Stimulated activated CD8-positive, alpha-beta memory T cell treated with anti-CD3 and anti-CD28 coated beads, Interleukin-4, amount 100 ng/mL, for 4 hours (primary cell): ENCODE measurements at places on chromosomes 11 and 22.

DNA sequence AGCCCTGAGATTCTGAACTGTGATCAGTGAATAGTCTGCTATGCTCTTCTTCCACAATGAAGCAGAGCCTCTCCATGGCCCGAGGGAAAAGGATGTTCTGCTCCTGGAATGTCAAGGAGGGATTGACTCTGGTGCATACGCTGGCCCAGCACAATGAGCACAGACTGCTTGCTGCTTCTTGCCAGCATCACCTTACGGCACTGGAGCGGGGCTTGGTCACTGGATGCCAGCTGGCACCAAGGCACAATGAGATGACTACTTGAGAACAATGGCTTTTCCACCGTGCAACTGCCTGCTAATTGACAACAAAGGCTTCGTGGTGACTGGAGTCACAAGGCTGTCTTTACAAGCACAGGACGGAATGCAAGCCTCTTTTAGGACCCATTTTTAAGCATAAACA is 139.2 kb downstream of the DSCAML1 start:
- no peak for DNase-seq

DNA sequence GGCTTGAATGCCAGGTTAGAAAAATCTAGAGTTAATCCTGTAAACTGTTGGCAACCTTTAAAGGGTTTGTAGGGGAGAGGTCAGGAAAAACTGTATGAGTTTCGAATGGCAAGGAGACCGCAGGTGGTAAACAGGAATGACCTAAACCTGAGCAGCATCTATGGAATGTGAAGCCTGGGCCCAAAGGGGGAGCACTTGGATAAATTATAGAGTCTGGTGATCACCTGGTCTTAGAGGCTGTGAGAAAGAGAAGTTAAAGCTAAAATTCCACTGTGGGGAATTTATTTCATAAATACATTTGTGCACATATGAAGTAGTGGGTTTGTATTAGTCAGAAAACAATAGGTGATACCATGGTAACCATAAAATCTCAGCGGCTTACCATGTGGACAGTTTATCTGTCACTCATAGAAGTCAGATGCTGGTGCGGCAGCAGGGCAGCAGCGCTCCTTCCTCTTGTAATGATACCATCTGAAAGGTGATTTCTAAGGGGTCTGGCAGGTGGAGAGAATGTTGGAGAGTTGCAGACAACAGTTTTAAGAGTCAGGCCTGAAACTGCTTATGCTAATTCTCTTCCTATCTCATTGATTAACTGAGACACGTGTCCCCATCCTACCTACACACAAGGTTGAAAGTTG is 1104.4 kb upstream of the CCDC90B start:
- no peak for DNase-seq

DNA sequence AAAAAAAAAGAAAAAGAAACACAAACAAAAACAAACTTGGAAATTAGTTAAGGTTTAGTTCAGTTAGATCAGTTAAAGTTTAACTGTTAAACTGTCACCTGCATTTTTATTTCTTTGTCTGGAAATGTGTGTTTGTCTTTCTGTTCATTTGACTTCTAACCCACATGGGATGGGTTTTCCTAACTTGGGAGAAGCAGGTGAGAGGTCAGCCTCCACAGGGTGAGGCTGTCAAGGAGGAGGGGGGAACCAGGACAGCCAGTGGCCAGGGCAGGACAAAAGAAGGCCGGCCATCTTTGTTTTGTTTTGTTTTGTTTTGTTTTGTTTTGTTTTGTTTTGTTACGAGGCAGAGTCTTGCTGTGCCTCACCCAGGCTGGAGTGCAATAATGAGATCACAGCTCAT is 13.4 kb upstream of the GCAT start:
- DNase-seq = no peak

DNA sequence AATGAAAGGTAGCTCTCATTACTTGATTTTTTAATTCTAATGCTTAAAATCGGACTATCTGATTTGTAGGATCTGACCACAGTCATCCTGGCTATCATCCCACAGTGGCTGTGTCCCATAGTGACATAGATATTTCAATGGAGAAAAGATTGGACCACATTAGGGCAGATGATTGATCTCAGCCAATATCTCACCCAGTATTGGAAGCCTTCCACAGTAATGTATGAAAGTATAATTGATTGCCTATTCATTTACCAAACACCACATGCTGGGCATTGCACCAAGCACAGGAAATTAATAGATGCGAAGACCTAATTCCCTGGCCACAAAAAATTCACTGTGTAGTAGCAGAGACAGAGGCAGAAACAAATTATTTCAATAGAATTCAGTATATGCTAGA is 37.6 kb downstream of the FZD4 start:
- DNase-seq = no peak

DNA sequence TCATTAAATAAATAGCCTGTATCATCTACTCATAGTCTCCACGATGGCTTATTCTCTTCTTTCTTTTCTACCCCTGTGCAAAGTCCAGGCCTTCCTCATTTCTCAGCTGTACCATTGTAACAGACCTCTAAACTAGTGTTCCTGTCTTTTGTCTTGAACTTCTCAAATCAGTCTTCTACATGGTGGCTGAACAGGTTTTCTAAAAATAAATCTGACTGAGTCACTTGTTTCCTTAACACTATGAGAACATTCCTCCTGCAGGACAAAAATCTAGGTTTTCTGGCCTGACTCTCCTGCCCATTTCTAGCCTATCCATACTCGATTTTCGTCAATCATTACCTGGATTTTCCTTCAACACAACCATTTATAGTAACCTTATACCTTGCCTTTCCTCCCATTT is 1080.8 kb upstream of the TENM4 start:
- DNase-seq = no peak

DNA sequence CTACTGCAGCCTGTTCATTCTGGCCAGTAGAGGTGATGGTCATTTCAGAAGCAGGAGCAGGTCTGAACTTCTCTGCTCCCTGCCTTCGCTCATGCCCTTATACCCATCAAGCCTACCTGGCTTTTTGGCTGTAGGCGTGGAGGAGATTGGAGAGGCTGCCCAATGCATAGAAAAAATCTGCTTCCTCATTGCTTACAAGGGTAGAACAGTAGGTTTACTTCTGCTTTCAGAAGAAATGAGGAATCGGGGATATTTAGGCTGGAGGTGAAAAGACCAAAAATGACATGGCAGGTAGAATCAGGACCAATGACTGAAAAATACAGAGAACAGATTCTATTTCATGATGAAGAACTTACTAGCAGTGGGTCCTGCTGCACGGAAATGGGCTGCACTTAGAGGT is 72.9 kb upstream of the YWHAH start:
- no peak for DNase-seq

DNA sequence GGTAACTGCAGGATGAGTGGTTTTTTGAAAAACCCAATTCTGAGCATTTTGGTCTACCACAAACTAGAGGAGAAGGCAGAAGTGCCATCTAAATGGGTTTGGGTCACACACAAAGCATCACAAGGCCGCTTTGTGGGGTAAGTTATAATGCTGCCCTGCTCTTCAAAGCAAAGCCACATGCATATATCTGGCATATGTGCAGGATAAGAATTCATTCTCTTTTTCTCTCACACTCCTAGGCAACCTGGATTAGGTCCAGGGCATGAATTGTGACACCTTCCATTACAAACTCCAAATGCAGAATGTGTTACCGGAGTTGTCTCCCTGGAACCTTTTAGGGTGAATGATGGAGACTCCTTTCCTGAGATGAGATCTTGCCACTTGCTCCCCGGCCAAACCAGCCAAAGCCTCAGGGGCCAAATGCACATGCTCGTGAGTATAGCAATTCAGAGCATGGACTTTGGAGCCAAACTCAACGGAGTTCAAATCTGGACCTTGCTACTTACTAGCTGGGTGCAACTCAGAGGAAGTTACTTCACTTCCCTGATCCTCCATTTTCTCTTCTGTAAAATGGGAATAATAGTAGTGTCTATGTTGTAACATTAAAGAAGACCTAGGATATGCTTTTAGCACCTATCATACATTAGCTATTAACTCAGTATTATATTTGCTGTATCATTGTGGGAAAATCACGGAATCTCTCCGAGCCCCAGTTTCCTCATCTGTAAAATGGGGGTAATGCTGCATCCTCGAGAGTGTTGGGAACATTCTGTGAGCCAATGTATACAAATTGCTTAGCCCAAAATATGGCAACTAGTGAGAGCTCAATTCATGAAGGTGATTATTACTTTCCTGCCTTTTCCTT is 96.6 kb downstream of the COMMD9 start:
- DNase-seq = no peak

- DNase-seq = no peak
Measured at GRCh38 chr11:78111298-78111697, 28.1 kb downstream of the ALG8 start.

DNA sequence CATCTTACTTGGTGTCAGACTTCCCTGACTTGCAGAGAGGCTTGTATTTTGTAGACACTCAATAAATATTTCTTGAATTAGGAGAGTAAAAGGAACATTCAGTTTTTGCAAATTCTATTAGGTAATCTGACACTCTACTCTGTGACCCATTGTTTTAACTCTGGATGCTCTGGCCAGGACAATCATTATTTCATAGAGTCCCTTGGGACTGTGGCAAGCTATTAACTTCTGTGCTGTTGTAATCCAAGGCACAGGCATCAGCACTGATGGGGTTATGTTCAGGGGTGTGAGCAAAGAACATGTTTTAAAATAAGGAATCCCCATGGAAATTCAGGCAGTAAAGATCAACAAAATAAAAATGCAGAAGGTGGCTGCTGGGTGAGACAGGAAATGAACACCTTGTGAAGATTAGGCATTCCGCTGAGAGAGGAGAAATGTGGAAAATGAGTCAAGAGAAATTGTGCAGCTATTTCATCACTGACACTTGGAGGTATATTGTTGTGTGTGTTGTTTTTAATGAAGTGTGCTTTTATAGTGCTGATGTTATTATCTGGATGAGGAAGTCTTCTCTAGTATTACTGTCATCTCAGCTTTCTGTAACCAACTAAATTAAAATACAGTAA is 175.2 kb downstream of the WNT11 start:
- DNase-seq = no peak

DNA sequence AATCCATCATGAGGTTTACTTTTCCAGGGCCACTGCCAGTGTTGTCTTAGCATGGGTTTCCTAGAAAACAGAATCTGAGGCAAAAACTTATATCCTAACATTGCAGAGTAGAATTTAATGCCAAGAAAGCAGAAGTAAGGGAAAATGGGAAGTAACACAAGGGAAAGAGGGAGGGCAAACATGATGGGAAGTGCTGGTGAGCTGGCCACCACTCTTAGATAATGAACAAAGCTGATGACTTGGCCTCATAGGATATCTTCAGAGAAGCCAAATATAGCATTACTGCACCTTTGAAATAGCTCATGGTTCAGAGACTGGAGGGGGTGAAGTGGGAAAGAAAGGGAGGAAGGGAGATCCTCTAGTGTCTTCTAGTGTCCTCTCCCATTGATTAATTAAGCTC is 24.8 kb upstream of the CALCB start:
- DNase-seq = no peak

GRCh38 chr11:66936311-66936711 is 21.9 kb downstream of the PC start:
- no peak for DNase-seq

- DNase-seq = no peak
Measured at GRCh38 chr11:16007514-16007913, 348.8 kb downstream of the SOX6 start.

DNA sequence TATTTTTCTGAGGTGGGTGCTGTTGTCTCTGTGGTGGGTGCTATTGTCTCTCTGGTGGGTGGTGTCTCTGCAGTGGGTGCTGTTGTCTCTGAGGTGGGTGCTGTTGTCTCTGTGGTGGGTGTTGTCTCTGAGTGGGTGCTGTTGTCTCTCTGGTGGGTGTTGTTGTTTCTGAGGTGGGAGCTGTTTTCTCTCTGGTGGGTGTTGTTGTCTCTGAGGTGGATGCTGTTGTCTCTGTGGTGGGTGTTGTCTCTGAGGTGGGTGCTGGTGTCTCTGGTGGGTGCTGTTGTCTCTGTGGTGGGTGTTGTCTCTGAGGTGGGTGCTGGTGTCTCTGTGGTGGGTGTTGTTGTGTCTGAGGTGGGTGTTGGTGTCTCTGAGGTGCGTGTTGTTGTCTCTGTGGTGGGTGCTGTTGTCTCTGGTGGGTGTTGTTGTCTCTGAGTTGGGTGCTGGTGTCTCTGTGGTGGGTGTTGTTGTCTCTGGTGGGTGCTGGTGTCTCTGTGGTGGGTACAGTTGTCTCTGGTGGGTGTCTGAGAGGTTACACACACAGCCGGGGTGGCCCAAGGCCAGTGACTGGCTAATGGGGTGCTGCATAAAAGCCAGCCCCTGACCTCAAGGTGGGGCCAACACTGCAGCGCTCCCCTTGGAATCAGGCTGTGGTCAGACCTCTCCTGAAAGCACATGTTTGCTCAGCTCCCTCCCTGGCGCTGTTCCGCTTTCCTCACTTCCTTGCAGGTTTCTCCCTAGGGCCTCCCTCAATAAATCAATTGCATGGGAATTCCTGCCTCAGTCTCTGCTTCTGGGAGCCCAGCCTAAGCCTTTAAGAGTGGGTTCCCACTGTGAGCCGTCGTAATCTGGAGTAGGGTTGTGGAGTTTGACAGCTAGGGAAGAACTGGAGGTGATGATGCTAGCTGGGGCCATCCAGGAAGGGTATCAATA is 31.0 kb upstream of the XBP1 start:
- DNase-seq = no peak

DNA sequence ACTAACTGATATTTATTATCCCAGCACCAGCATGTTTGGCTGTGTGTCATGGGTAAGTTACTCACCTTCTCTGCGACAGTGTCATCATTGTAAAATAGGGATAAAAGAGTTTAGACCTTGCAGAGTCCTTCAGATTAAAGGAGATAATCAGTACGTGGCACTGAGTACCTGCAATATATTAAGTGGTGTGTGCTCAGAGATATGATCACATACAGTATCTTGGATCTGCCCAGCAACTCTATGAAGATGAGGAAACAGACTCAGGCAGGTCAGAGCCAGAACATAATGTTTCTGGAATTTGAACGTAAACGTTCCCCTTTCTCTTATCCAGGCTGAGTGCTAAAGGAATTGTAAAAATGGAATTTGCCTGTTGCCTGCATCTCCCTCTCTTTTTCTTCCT is 46.9 kb upstream of the ELF5 start:
- DNase-seq = no peak

DNA sequence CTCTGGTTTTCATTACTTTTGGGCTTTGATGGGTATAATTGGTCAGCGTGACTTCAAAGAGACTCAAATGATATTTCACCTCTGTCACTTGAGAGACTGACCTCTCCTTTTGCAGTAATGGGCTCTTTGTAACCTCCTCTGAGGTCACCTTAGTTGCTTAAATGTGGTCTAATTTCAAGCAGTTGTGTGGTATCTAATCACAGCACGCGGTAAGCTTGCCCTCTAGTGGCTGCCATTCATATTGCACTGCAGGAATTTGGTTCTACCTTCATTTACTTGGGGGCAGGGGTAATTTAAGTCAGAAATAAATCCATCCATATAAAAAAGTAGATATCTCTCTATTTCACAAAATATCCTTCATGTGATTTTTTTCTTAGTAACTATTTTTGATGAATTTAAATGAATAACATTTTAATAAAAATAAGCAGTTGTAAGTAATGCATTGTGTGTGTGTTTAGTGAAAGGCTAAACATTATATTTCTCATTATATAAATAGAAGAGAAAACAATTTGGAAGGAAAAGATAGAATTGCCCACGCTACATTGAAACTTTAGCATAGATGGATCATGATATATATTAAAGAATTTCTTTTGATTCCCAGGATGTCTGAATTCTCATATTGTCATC is 55.0 kb upstream of the ANO3 start:
- DNase-seq = no peak
